Mucosa of gallbladder (tissue), 1 donor: ENCODE measurements at places on chromosomes 16 and 17. TPM values are rescaled to one million over a fixed set of nuclear protein-coding genes. Genes with fewer than 3 reads are reported as not detected.

DNA sequence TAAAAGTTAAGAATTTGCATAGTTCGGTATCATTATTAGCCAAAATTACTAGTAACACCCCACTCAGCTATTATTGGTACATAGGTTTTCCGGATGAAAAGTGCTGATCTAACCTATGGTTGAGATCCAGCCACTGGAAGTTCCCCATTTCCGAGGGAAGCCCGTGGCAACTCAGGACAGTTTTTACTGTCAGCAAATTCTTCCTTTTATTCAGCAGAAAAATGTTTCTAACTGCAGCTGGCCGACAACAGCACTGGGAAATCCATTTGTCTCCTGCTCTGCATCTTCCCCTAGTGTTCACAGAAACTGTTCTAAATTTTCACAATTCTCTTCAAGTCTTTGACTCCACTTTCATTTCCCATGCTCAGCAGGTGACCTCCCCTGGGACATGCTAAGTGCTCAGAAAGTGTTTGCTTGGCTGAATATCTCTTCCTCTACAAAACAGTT is 15.5 kb upstream of the MMD start:
- no peak for DNase-seq

DNA sequence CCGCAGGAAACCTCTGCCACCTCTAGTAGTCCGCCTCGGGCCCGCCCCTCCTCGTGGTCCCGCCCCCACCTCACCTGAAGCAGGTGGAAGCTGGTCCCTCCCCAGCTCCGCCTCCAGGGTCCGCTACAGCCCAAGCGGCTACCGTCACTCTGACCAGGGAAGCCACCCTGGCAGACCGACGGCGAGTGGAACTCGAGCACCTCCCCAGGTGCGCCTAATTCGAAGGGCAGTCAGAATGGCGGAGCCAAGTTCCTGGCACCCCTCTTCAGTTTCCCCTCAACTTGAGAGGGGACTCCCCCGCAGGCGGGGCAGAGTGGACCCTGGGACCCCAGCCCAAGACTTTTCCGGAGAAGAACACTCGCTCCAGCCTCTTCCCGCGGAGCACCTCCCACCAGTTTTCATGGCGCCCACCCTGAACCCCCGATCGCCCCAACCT is 507 bp downstream of the FHOD1 start:
- peak; percentile 85 for DNase-seq

DNA sequence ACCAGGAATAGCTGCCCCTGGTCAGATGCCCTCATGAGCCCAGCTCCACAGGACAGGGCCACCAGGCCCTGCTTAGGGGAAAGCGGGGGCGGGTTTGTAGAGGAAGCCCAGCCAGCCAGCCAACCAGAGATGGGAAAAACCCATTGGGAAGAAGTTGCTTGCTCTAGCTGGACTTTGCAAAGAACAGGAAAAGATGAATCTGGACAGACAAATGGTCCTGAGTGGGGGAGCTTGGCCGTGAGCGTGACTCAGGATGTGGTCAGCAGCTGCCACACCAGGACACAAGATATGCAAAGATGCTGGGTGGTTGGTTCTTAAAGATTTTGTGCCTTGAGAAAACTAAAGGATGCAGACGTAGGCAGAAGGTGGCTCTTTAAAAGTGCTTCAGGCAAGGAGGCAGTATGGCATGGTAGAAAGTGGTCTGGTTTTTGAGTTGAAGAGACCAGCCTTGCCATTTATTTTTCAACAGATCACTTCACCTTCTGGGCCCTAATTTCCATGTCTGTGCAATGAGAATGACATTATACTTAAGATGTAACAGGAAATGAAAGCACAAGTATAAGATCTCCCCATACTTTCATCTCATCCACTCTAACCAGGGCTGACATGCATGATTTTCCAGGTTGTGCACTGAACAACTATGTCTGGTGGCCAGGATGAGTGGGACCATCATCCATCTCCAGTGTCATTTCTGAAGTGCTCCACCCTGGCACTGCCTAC is 27.8 kb upstream of the HEATR6 start:
- no peak for DNase-seq

DNA sequence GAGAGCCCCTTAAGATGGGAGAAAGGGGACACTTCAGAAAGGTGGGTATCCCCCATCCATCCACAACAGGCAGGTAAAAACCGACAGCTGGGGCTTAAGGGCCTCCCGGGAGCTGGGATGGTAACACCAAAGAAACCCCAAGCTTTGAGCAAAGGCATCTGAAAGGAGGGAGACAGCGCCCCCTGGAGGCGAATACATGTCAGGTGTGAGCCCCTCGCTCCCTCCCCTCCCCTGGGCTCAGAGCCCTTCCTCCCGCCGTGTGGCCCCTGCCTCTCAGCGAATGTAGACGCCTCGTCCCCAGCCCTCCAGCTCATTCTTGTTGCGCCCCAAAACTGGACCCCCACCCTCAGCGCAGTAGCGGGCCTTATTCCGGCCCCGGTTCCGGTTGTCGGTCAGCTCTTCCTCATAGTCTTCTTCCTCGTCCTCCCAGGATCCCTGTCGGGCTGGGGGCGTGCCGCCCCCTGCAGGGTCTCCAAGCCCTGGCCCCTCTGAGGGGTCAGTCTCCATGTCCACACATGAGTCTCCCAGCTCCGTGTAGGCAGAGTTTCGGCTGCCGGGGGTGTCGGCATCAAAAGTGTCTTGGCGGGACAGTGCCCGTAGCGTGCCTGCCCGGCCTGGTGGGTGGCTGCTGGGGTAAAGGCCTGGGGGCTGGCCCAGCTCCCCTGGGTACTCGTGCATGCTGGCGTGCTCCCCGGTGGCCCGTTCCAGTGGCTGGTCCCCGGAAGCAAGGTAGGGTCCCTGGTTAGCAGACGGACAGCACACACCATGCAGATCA is 9.1 kb upstream of the ARL5C start:
- DNase-seq = peak; percentile 80

- DNase-seq = peak; percentile 41
These were observed 18.2 kb downstream of the COTL1 start for GRCh38 chr16:84599521-84600202.

DNA sequence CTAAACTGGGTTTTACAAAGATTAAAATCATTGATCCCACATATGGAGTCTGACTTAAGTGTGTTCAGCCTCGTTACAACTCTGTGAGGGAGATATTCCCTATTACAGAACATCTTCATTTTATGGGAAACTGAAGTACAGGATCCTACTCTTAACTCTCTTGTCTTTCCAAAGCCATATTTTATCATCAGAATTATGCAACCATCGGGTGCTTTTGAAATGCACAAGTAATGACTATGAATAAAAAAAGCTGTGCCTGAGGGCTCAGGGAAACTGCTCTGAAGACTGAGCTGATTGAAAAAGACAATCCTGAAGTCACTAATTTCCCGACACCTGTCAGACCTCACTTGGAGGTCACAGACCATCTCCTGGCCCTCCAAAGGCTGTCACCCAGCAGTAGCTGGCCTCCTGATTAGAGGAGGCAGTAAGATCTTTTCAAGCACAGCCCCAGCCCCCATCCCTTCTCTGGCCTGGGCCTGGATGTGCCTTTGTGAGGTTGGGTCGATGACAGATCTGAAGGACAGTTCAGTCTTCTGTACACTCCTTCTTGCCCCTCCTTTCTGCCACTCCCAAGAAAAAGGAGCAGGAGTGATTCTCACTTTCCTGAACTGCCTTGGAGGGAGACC is 5.6 kb downstream of the AKAP1 start:
- DNase-seq = no peak

DNA sequence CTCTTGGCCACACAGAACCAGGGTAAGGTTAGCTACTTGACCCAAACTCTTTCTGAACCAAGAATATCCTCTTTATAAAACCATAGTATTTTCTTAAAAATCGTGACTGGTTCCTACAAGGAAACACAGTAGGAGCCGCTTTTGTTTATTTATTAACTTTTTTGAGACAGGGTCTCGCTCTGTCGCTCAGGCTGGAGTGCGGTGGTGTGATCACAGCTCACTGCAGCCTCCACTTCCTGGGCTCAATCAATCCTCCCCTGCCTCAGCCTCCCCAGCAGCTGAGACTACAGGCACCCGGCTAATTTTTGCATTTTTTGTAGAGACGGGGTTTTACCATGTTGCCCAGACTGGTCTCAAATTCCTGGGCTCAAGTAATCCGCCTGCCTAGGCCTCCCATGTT is 14.7 kb upstream of the LITAF start:
- DNase-seq = no peak

GRCh38 chr17:64015447-64015846 is 5.0 kb downstream of the ICAM2 start:
- DNase-seq = no peak

DNA sequence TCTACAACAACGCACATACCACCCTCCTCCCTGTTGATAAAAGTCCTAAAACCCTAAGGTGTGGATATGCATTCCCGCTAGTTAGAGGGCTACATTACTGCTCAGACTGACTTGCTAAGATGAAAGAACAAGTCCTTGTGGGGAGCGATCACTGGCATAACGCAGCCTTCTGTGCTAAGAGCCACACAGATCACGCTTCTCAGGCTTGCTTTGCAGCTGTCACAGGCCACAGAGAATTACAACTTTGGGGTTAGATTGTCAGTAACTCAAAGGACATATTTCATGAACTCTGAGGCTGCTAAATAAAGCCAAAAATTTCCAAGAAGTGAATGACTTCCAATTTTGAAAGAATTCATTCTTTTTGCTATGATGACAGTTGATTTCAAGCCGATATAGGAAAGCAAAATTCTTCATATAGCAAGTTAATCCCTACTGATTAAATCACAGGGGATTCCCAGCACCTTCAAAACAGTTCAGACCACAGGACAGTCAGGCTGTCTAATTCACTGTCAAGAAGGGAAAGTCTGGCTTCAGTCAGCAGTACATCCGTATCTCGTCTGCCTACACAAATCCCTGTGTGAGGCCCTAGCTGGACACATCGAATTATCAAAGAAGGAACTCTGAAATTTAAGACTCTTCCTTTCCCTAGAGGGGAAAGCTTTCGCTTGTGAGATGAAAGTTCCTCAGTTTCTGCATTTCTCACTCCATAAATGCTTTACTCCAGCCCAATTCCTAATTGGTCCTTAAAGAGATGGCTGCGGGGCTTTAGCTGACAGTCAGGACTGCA is 107.1 kb downstream of the VPS53 start:
- no peak for DNase-seq

DNA sequence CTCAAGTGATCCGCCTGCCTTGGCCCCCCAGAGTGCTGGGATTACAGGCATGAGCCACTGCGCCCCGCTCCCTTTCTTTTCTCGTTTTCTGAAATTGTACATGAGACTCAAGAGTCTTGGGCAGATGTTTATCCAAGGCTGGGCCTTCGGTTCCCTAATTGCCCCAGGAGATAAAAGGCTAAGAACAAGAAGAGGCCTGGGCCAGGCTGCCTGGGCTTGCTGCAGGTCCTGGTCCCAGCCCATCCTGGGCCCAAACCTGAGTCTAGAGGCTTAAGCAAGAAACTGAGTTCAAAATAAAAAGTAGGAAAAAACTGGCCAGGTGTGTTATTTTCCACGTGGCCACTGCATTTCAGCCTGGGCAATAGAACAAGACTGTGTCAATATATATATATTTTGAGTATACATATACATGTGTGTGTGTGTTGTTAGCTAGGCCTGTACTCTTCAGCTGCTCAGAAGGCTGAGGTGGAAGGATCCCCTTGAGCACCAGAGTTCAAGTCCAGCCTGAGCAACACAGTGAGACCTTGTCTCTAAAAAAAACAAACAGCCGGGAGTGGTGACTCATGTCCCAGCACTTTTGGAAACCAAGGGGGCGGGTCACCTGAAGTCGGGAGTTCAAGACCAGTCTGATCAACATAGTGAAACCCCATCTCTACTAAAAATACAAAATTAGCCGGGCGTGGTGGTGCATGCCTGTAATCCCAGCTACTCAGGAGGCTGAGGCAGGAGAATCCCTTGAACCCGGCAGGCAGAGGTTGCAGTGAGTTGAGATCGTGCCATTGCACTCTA is 6.8 kb upstream of the CLUH start:
- DNase-seq = no peak

DNA sequence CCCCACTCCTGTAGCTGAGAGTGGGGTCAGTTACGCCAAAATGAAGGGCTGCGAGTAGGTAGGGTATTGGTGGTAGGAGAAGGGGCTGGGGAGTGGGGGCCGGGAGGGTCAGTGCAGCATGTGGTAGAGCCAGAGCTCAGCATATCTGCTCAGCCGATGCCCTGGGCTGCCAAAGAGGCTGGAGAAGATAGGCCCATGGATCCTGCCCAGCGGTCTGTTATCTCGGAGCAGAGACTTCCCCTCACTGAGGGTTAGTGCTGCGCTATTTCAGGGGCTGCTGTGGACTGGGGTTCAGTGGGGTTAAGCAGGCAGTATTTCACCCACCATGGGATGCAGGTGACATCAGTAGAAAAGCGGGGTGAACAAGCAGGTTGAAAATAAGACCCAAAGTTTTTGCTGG is 19.7 kb downstream of the RHBDL3 start:
- DNase-seq = no peak

GRCh38 chr17:10777890-10778289 is 26.0 kb downstream of the TMEM238L start:
- DNase-seq = no peak

DNA sequence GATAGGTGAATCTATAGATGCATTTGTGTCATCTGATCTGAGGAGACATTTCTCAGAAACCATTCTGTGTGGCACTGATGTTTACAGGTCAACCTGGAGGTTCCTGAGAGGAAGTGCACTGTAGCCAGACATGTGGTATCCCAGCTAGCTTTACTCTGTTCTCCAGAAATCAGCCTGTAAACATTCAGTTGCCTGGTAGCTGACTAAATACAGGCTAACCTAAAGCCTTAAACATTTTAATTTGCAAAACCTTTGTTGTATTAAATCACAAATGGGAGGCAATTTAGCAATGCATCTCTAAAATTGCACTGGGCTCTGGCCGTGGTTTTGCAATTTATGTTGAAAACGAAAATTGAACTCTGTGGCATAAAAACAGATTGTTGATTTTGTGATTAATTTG is 207.6 kb downstream of the FTO start:
- DNase-seq = no peak

GRCh38 chr16:87460936-87461335 is 31.9 kb downstream of the ZCCHC14 start:
- no peak for DNase-seq

GRCh38 chr17:60562421-60562820 is 36.4 kb upstream of the APPBP2 start:
- DNase-seq = no peak

The ZNF688 gene
- 23.5 TPM for total RNA-seq

The SMIM5 gene
- total RNA-seq = 15.5 TPM

The LPCAT2 gene
- total RNA-seq = 15.8 TPM

The AGRP gene
- not detected for total RNA-seq
